Left lung (tissue), 14 donors: ENCODE measurements at places on chromosomes 4 and X. TPM values are rescaled to one million over a fixed set of nuclear protein-coding genes. Genes with fewer than 3 reads are reported as not detected.

The PRDM8 gene
- 0.52 TPM for total RNA-seq

The BEND4 gene
- 0.23 TPM for total RNA-seq

- H3K4me3 ChIP-seq = no peak overlapping the region
- no peak overlapping the region for H3K27ac ChIP-seq
- DNase-seq = peak; percentile 12
- no peaks in the 10 kb centered on the region for H3K36me3 ChIP-seq
- H3K4me1 ChIP-seq = peaks cover 9% of the 10 kb centered on the region
These were observed 1.5 kb downstream of the NKX1-1 start for GRCh38 chr4:1404573-1405253.

GRCh38 chr4:89314291-89314690 is 6.7 kb upstream of the GPRIN3 start:
- no peak for DNase-seq
- H3K4me1 ChIP-seq = no peaks in the 10 kb centered on the region
- H3K36me3 ChIP-seq = no peaks in the 10 kb centered on the region
- H3K4me3 ChIP-seq = no peak overlapping the region
- no peak overlapping the region for H3K27ac ChIP-seq
- no peaks in the 10 kb centered on the region for H3K27me3 ChIP-seq

GRCh38 chrX:21661316-21661715 is 3.2 kb upstream of the KLHL34 start:
- no peaks in the 10 kb centered on the region for H3K4me1 ChIP-seq
- no peak overlapping the region for H3K4me3 ChIP-seq
- no peak overlapping the region for H3K27ac ChIP-seq
- no peak for DNase-seq
- H3K27me3 ChIP-seq = peaks cover 38% of the 10 kb centered on the region
- H3K36me3 ChIP-seq = no peaks in the 10 kb centered on the region

The RPS6KA6 gene
- 2.8 TPM for total RNA-seq

DNA sequence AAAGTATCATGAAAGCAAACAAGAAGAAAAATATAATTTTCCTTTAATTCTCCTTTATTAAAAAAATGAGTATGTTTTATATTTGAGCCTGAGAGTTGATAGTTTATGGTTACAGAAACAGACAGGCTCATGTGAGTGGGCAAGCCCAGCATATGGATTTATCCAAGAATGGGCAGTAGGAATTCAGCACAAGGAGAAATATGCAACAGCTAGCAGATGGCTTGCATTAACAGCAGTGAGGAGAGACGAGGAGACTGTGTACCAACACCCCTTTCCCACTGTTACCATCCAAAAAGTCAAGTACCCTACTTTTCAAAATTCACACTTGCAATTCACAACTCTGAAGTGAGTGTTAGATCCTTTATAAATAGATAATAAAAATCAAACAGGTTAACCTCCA is 1760.2 kb upstream of the TENM3 start:
- H3K27ac ChIP-seq = no peak overlapping the region
- no peak for DNase-seq
- H3K4me3 ChIP-seq = no peak overlapping the region
- no peaks in the 10 kb centered on the region for H3K36me3 ChIP-seq
- H3K27me3 ChIP-seq = no peaks in the 10 kb centered on the region
- H3K4me1 ChIP-seq = no peaks in the 10 kb centered on the region
